ENCODE measurements at places on chromosomes 6 and 20.

GRCh38 chr6:36361071-36361470 is 24.4 kb upstream of the BNIP5 start:
- no peak for DNase-seq

DNA sequence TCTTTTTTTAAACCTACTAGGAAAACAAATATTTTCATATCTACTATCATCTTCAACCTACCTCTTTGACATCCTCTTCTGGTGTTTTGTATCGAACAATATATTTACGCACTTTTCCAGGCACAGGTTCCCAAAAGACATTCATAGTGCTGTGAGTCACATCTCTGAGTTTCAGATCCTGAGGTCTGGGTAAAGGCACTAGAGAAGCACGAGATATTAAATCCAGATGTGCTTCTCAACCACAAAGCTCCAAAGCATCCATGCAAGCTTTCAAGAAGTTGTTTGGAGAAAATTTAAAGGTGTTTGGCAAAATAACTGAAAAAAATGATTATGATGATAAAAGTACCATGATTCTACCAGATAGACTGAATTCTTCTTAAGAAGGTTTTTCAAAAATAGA is 62.7 kb downstream of the COL12A1 start:
- no peak for DNase-seq

DNA sequence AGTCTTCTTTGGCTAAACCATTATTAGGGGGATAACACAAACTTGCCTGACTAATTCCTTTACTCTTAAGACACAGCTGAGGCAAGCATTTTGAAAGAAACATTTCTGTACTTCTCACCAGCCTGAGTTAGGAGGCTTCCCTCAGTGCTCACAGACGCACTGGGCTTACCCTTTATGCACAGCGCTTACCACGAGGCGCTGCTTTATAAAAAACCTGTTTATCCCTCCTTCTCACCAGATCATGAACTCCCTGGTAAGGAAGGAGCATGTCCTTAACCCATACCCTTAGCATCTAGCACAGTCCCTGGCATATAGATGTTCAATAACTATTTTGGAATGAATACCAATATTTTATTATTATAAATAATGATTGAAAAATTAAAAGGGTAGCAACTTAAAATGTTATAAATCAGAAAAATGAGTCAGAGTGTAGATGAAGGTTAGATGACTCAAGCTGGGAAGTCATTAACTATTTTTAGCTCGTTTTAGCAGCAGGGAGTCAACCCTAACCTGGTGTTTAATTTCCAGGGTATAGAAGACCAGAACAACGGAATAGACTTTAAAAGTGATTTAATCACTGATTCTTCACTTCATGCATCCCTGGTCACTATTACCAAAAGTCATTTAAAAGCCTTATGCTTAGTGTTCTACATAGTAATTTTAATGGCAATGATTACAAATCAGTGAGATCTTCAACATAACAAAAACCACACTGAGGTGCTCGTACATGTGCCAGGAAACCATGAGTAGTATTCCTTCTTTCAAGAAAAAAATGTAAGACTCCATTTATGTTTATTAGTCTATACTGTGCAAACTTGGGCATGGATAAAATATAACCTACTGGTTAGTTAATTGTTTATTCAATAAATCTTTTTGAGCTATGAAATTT is 4.1 kb upstream of the TPD52L1 start:
- DNase-seq: no peak

- no peak for DNase-seq
Observed at GRCh38 chr6:39897698-39898097, 36.6 kb downstream of the MOCS1 start.

- no peak for DNase-seq
Observed at GRCh38 chr6:13453771-13454251, 33.6 kb downstream of the GFOD1 start.

- DNase-seq: peak; percentile 98
Observed at GRCh38 chr6:32609731-32610640, 20.3 kb upstream of the HLA-DRB1 start.

GRCh38 chr20:59821788-59822187 is 111.6 kb downstream of the SYCP2 start:
- DNase-seq: no peak

DNA sequence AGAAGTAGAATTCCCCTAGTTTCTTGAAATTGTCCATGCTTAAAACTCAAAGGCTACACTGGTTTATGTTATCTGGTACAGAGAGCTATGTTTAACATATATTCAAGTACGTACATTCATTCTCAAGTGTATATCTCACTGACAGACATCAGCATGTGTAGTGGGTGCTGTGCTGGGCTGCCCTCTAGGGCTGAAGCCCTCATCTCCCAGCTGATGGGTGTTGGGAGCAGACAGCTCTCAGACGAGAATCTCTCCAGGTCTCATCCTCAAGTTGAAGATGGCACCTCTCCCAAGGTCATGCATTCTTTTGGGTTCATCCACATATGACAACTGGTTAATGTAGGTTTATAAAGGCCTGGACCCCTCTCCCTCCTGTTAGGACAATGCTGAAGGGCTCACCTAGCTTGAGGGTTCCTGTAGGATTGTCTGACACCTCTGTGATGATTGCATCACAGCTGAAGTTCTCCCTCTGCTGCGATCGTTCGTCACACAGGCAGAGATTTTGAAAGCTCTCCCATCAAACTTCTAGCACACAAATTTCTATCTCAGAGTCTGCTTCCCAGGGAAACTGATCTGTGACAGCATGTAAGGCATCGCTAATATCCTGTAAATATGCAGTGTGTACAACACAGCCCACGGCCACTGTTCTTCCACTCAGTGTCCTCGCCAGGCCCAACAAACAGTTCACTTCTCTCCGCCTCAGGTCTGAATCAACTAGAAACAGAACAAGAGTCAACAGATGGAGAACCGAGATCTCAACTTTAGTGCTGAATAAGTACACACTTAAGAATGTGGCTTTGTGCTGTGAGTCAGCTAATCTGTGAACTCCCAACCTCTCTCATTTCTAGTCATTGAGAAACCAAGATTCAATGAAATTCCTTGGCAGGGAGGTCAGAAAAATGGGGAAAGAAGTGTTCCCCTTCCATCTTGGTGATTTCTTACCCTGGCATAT is 43.2 kb downstream of the PREP start:
- DNase-seq: peak; percentile 38

- DNase-seq: no peak
Observed at GRCh38 chr6:129583866-129584265, 126.1 kb downstream of the ARHGAP18 start.

DNA sequence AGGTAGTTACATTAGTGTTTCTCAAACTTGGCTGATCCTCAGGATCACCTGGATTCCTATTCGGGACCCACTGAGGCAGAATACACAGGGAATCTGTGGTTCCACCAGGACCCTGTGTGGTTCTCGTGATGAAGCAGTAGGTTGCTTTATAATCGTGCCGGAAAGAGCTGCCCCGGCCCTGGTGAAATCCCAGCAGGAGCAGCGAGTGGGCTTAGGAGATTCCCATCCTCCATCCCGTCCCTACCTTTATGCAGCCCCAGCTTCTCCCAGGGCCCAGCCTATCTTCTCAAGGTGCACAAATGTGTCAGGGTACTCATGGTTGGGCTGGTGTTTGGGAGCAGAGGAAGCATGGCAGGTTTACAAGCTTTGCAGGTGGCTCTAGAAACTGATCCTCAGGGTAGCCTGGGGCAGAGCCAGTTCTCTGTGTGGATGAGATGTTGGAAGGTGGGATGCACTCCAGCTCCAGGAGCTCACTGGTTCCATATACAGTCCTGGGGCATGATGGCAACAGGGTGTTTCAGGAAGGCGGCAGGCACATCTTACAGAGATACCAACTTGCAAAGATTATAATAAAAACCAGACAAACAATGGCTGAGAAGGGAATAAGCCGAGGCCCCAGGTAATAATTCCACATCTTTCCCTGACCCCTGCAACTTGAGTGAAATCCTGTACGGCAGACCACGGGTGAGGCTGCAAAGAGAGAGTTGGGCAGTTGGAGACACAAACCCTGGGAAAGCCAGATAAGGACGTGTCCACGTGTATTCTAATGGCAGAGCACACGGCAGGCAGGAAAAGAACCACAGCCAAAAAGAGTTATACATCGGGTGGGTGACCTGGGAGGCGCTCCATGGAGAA is 5.9 kb downstream of the SLC22A1 start:
- DNase-seq: no peak

- DNase-seq: peak; percentile 80
Observed at GRCh38 chr6:166626177-166627032, 646 bp downstream of the RPS6KA2 start.

GRCh38 chr20:38405132-38405531 is 30.0 kb downstream of the SNHG17 start:
- no peak for DNase-seq

DNA sequence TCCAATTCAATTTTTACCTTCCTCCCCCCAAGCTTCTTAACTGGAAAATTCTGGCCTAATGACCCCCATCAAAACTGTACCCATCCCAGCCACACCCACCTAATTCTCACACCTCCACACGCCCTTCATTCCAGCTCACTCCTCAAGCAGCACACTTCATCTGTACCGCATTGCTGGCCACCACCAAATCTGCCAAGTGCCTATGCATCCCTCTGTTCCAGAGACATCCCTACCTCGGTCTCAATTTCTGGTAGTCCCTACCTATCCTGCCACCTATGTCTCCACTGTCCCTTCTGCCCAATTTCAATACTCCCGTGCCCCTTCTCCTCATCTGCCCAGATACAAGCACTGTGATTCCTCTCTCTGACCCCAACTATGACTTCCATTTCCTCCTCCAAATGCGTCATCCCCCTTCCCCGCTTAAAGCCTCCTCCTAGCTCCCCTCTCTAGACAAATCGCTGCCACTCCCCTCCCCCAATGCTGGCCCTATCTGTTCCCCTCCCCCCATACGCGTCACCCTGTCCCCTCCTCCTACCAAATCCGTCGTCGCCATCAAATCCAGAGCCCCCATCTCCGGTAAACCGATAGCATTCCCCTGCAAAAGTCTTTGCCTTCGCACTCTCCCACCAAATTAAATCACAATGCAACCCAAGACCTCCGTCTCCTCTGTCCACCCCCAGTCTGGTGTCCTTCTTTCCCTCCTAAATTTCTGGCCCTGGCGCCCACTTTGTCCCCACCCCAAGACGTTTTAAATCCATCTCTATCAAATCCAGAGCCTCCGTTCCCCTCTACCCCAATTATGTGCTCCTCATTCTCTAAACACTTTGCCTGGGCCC is 1.2 kb downstream of the MTCH1 start:
- peak; percentile 92 for DNase-seq

- DNase-seq: no peak
Observed at GRCh38 chr6:152874846-152875568, 107.8 kb downstream of the FBXO5 start.

DNA sequence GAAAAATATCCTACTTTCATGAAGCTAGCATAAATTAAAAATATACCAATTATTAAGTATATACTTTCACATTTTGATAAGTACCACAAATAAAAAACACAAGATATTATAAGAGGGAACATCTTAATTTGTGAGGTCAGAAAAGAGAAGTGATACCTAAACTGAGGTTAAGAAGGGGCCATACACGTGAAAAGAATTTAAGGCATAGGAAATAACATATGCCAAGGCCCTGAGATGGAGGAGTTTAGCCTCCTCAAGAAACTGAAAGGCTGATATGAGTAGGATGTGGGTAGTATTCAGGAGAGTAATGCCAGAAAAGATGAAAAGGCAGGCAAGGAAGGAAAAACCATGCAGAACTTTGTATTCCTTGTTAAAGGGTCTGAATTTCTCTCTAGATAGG is 116.6 kb upstream of the HTR1E start:
- DNase-seq: no peak

DNA sequence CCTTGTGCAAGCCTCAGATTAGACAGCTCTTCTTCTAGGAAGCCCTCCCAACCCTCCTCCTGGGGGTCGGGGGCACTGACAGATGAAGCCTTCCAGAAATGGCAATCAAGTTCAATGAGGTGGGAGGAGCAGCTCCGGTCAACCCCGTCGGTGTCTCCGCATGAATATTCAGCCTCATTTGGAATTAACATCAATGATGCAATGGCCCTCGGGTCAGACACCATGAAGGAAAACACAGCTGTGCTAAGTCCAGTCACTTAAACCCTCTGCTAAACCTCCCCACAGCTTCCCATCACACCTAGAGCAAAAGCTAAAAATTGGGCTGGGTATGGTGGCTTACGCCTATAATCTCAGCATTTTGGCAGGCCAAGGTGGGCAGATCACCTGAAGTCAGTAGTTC is 36.5 kb downstream of the ZNF217 start:
- peak; percentile 33 for DNase-seq

DNA sequence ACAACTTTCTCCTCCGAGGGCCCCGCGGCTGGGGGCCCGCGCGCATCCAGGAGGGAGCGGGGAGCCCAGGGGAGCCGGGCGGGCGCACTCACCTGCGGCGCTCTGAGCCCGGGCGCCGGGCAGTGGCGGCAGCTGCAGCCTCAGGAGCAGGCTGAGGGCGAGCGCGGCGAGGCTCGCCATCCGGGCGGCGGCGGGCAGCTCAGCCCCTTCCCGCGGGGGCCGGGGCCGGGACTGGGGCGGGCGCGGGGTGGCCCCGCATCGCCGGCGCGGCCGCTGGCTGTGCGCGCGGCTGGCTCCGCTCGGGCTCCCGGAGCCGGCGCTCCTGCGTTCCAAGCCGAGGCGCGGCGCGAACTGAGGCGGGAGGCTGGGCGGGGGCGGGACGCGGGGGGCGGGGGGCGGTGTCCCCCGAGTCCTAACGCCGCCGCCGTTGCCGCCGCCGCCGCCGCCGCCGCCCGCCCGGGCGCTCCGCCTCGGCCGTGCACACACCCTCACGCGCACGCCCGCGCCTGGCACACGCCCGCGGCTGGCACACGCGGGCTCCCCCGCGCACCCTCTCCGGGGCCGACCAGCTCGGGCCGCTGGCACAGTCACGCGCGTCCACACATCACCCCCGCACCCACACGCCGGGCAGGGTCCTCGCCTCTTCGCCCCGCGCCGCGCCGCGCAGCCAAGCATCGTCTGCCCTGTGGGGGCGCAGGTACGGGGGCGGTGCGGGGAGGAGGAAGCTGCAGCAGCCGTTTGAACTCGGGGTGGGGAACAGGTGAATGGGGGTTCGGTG is at the start of gene PTPRT:
TSS of gene PTPRT (minus strand) at position 353 of the 778 bp plus-strand sequence. CDS start at position 180, 173 bp downstream.
- no peak for DNase-seq

DNA sequence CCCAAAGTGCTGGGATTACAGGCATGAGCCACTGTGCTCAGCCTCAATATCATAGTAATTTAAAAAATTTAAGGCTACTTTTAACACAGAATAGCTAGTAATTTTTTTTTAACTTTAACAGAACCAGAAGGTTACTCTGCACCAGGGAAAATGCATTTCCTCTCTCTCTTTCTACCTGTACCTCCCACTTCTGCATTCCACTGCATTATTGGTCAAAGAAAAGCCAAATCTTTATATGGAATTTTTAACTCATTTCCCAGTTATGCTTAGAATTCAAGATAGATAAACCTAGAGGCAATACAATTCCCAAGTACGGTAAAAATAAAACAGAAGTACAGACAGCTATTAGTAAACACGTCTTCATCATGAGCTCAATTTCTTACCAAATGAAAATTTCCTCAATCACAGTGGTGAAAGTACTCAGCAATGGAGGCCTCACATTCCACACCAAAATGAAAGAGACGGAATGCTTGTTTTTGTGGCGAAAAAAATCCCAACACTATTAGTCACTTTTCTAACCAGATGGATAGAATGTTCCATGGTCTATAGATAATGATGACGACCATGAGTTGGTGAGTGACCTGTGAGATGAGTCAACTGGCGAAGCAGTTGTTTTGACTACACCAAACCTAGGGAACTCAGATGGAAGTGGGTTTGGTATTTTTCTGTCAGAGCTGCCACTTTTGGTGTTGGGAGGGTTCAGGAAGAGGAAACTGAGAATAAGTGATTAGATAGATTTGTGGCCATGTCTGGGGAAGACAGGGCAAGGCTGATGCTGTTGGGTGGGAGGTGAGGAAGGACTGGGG is 104.7 kb upstream of the SGK1 start:
- DNase-seq: peak; percentile 44

- no peak for DNase-seq
Observed at GRCh38 chr6:132489376-132489775, 23.5 kb downstream of the STX7 start.

GRCh38 chr20:40457404-40457803 is 231.6 kb downstream of the MAFB start:
- DNase-seq: peak; percentile 57
